ENCODE measurements at places on chromosomes 3 and 15.

DNA sequence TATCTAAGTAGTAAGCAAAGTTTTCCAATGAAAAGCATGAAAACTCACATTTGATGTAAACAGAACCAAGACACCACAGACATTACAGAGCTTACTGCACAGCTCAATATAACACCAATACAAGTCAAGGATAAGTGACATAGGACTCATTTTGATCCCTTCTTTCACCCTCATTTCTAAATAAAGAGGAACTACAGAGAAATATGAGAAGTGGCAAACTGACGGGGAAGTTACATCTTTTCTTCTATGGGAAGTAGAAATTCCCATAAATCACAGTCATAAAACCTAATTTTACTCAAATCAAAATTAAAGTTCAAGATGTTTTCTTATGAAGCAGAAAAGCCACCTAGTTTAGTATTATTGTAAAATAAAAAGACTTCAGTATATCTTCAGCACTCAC, 3.8 kb downstream of the ATG3 start:
- DNase-seq, result no peak

DNA sequence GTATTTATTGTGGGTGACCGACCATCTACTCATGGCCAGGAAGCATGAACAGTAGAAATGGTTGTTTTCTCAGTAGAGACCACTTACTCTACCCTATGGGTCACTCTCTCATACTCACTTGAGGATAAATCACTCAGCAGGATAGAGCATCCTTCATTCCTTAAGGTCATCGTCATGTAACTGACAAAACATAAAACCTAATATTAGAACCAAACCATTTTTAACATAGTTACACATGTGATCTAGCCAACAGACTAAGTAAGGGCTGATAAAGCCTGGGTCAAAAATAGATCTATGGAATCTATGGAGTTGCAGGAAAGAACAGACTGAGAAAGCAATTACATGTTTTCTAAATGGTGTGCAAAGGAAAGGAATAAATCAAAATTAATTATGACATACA, 769.1 kb downstream of the NTRK3 start:
- no peak for DNase-seq

- no peak for DNase-seq
Observed at GRCh38 chr3:176275538-176275937, 921.7 kb downstream of the TBL1XR1 start.

- DNase-seq, result no peak
Observed at GRCh38 chr15:65311760-65312159, 7.3 kb downstream of the RNU5B-1 start.

GRCh38 chr3:58724336-58724735, 57.8 kb upstream of the FAM3D start:
- no peak for DNase-seq

- DNase-seq, result no peak
Observed at GRCh38 chr3:159751146-159751545, 237.5 kb upstream of the IL12A start.

GRCh38 chr15:91737151-91737818, 116.2 kb upstream of the SLCO3A1 start:
- no peak for DNase-seq

- DNase-seq, result no peak
Observed at GRCh38 chr15:66588537-66588936, 22.7 kb upstream of the LCTL start.

- no peak for DNase-seq
Observed at GRCh38 chr3:119856695-119857094, 74.8 kb downstream of the NR1I2 start.

- no peak for DNase-seq
Observed at GRCh38 chr15:98889930-98890695, 117.5 kb downstream of the PGPEP1L start.

GRCh38 chr15:41695750-41696436, 35.7 kb downstream of the MGA start:
- DNase-seq, result peak; percentile 17

DNA sequence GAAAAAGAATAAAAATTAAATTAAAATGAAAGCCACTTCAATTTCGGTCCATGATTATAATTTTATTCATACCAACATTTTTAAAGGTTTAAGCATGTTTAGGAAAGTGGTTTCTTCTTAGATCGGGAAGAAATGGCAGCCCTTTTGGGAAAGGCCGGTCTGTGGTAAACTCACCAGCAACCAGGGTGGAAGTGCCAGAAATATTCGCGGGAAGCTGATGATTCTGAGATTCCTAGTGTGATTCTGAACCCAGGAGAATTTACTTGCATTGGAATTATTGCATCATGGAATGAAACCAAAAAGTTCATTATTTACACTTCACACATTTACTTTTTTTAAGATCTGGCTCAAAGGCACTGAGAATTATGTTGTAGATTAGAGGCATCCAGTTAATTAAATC, 97.2 kb upstream of the CCNL1 start:
- DNase-seq, result no peak

DNA sequence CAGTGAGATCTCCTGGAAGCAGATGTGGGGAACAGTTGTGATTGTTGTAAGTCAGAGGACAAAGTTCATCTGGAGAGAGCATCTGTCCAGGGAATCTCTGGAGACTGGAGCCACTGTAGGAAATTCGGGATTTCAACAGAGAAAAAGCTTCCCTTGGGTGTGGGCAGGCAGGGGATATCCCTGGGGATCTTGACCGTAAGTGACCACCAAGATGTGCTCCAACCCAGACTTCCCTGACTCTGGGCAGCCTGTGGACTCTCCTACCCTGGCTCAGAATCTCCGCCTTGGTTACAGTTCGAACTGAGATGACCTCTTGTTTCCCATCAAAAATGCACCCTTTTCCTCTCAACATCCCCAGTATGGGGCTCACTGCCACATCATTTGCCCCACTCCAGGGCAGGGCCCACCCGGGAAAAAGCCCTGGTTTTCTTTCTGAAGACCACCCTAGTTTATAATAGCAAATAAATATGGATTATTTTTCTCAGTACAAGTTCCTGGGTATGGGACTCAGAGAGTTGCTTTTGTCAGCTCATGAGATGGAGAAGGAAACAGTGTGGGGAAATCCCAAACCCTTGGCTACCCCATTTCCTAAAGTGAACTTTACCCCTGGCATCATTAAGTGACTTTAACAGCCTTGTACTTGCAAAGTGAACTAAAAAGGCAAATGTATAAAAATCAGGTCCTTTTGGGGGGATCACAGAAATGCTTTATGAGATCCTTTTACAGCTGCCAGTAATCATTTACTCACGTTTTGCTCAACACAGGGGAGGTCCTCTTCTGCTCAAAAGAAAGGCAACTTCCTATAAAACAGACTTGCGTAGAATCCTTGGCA, 89.9 kb downstream of the CCNL1 start:
- no peak for DNase-seq

DNA sequence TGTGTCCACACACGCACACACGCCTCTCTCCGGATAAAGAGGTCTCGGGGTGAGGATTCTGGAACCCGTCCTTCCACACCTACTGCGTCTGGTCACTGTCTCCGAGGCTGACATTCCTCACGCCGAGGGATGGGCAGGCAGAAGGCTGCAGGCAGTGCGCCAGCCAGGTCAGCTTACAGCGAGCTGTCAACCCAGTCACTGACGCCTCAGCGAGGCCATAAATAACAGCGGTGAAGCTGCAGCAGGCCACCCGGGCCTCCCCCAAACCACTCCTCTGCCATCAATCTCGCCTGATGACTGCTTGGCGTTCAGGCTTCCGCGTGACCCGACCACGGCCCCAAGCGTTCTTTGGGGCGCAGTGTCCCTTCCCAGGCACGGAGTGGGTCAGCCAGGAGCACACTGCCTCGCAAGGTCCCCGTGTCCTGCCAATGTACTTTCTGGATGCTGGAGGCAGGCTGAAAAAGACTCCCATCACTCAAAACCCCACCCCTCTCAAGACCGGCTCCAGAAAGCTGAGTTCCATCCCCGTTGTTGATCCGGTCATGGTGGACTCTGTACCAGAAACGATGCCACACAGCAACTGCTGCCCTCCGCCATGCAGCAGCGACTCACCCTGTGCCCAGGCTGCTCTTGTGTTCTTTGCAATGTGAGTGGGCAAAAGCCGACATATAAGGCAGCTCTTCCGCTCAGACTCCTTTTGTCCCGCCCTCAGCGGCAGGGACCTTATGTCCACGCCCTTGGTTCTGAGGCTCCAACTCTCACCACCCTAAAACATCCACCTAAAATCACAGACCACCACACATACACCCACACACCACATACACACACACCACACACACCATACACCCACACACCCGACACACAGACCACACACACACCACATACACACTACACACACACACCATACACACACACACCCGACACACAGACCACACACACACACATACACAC, 27.1 kb downstream of the CPN2 start:
- DNase-seq, result no peak

DNA sequence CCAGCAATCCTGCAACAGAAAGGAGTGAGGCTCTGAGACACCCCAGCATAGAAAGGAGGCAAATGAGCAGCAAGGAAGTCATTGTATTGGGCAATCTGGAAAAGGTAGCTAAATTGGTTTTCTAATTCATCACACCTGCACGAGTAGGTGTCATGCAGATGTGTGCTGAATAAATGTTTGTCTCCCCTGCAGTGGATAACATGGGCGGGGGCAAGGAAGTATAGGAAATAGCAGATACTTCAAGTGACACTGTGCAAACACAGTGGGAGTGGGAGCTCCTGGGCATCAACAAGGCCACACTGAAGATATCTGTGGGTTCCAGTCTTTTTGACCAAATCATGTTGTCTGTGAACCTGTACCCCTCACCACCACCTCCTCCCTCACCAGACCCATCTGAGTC, 14.4 kb upstream of the HTR3E start:
- no peak for DNase-seq

GRCh38 chr3:11769704-11770476, 76.8 kb downstream of the TAMM41 start:
- DNase-seq, result no peak

- no peak for DNase-seq
Observed at GRCh38 chr3:72134989-72135451, 350.1 kb upstream of the PROK2 start.

DNA sequence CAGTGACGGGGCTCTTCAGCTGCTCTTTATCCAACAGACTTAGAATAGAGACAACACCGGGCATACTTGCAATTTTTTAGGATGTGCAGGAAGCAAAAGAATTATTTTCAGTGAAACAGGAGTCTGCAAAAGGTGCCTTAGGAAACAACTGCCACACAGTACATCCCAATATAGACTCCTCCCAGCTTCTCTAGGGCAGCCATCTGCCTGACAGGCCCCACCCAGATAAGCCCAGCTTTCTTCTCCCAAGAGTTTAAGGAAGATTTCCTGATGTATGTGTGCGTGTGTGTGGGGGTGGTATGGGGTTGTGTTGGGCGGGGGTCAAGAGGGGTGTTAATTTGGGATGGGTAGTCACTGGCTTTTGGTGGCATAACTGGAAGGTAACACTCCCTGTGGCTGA, 21.5 kb downstream of the MAP2K1 start:
- DNase-seq, result no peak

DNA sequence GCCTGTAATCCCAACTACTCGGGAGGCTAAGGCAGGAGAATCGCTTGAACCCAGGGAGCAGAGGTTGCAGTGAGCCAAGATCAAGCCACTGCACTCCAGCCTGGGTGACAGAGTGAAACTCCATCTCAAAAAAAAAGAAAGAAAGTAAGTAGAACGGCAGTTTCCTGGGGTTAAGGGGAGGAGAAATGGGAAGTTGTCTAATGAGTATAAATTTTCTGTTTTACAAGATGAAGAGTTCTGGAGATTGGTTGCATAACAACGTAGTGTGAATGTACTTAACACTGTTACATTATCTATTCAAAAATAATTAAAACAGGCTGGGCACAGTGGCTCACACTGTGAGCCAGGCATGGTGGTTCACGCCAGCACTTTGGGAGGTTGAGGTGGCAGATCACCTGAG, 45.4 kb downstream of the GRK7 start:
- DNase-seq, result no peak

DNA sequence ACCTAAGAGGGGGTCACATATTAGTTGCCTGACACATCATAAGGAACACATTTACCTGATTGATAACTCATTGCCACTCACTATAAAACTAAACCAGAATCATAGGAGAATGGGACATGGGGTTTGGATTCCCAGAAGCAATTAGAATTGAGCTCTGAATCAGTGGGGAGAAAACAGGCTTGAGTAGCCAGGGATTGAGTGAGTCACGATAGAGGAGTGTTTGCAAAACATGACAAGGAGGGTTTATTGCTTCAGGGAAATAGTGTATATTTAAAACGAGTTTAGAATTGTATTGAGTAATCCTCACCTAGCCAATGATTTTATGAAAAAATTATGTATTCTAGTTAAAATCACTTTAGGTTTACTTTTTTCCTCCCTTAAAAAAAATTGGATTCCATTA, 101.1 kb upstream of the THRB start:
- DNase-seq, result no peak

DNA sequence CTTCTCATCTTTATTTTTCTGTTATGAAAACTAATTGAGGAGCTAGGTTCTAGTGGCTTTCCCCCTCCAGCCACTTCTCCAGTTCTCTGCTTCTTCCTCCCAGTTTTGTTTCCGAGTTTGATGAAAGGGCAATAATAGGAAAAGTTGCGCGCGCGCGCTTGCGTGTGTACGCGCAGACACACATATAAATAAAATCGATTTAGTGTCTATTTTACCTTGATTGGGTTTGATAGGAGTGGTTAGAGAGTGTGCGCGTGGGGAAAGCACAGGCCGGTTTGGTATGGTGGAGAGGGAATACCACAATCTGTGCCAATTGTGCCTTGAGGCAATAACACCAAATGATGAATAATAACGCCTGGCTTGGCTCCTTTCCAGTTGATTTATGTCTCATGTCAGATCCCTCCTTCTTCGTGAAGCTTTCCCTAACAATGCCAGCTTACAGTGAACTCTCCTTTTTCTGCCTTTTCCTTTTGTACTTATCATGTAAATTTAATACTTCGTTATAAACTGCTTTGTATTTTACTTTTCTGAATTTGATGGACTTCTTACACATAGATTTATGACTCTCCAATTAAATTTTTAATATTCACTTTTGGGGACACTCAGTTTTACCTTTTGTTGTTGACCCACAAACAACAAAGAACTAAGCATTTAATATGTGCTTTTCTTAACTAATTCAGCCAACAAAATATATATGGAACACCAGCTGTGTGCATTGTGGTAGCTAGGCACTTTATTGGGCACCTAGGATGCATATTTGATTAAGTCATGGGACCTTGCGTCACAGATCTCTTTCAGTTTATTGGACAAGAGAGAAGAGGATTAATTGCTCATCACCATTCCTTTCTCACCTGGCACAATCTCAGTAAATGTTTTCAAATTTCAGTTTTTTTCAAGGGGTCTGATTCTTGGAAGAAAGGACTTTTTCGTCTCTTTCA, 1.7 kb downstream of the TIPARP start:
- peak; percentile 24 for DNase-seq

DNA sequence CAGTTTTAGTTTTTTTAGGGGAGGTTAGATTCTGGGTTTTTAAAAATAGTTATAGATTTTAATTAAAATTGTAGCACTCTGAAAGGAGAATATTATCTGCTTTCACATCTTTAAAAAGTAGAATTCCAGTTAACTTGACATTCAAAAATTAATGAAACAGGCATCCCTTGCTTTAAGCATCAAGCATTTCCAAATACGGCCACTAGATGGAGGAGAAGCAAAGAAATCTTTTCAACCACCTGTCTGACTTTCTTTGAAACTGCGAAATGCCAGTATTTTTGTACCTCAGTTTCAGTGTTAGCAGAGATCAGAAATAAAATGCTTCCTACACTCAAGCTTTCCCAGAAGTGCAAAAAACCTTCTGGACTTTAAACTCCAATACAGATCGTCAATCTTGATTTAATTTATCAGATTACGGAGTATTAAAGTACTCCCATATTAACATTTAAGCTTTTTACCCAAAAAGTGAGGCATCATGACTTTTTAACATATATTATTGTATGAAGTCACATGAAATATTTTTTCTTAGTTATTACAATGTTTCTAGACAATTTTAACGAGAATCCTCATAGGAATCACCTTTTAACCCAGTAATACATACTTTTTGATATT, 153.3 kb downstream of the P3H2 start:
- DNase-seq, result no peak
